ENCODE measurements at places on chromosomes 5 and 9.

- no peak for DNase-seq
Observed at GRCh38 chr9:38018958-38019602, 49.9 kb downstream of the SHB start.

GRCh38 chr5:10563110-10563944 lies 543 bp upstream of the ANKRD33B start:
- DNase-seq, result peak; percentile 34

DNA sequence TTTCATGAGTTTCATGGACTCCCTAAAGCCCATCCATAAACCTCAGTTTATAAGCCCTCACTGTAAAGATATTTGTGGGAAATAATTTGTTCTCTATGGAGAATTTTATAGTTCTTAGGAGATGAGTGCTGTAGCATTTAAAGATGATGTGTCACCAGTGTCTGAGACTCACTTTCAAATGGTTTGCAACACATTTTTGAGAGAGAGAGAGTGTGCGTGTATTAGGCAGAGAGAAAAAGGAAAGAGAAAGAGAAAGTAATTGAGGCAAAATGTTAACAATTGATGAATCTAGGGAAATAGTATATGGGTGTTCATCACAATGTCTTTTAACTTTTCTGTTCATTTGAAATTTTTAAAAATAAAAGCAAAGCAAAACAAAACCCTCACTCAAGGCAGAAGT lies 479.0 kb downstream of the ZSWIM6 start:
- no peak for DNase-seq

DNA sequence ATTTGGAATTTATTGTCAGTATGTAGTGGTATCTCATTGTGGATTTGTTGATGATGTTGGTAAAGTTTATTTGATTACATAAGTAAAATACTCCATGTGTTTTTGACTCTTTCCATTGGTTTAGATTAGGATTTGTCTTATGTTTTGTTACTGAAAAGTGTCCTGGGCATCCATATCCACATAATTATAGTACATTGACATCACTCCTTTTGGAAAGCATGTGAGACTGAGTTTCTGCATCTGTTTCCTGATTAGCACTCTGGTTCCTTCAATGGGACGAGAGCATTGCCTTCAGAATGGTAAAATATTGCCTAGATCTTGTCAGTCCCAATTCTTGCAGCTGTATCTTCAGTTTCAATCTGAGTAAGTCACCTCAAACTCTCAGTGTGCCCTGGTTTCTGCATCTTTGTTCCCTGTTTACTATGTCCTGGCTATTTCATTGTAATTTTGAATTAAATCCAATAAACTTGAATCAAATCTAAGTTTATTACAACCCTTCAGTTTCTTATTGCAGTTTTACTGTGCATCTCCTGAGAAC lies 128.1 kb downstream of the FBXO38 start:
- DNase-seq, result no peak

- no peak for DNase-seq
Observed at GRCh38 chr5:41772785-41773442, 97.3 kb downstream of the OXCT1 start.

DNA sequence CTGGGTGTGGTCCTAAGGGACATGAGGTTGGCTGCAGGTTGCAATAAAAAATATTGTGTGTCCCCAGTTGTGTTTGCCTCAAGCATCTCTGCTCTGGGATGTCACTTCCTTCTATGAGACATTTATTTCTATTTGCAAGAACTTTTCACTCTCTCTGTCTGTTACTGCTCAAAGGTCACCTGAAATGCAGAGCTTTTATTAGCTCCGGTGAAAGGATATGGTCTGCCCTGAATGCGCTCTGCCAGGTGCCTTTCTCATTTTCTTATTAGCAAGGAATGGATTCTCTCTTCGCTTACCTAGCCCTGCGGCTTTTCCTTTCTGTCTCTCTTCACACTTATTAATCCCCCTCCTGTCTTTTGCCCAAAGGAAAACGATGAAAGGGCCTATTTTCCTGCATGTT lies 526.1 kb downstream of the TMEM38B start:
- no peak for DNase-seq

DNA sequence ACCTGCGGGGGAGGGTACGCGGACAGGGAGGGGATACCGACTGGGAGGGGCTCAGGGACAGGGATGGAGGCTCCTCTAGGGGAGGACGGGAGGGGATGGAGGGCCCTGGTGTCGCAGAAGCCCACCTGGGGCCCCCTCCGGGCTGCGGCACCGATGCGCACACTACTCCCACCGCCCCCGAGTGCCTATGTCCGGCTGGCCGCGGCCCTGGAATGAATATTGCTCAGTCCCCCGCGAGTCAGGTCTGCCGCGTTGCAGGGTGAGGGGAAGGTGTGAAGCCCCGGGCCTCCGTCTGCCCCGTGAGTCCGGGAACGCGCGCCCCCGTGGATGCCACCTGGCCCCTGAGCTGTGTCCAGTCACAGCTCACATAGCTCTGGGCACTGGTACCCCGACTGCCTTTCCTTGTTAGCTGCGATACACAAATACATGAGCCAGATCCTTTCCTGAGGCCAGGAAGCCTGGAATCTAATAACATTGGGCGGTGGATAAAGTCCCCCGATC lies 44.5 kb upstream of the PRSS3 start:
- no peak for DNase-seq

DNA sequence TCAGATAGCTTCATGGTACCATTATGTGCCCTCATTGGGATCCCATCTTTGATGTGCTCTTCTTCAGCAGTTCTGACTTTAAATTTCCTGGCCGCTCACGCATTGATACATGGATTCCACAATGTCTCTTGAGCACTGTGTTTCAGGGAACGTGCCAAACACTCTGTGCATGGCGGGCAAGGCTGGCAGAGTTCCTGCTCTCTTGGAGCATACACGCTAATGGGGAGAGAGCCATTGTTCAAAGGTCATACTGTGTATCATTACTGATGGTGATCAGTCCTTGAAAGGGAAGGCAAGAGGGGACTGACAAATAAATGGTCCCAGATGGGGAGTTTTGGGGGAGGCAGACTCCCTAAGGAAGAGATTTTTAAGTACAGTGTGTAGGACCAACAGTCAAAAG lies 52.3 kb downstream of the AMBP start:
- no peak for DNase-seq

DNA sequence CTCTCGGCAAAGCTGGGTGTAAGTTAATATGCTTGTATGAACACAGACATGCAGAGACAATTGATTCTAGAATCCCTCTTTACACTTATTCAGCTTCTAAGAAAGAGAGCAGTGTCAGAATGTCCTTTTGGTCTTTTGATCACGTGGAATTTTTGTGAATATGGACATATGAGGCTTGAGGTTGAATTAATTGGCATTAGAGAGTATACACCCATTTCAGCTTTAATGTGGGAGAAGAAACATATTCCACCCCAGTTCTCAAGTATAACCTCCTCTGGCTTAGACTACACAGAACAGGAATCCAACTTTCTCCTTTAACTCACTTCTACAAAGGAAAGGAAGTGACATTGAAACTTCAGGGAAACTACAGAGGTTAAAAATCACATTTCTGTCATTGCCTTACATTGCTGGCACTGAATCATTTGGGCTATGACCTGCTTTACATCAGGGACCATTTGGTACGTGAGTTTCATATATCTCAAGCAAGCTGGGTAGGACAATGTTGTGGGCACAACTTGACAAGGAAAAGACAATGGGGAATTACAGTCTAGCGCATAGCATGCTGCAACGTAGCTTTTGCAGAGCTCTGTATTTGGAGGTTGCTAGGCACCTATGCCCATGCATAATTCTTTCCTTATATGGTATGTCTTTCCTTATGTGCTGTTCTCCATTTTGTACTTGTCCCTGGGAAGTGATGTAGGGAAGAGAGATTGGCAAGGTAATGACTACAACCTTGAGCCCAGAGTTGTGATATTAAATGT lies 19.5 kb downstream of the DAB2 start:
- no peak for DNase-seq

DNA sequence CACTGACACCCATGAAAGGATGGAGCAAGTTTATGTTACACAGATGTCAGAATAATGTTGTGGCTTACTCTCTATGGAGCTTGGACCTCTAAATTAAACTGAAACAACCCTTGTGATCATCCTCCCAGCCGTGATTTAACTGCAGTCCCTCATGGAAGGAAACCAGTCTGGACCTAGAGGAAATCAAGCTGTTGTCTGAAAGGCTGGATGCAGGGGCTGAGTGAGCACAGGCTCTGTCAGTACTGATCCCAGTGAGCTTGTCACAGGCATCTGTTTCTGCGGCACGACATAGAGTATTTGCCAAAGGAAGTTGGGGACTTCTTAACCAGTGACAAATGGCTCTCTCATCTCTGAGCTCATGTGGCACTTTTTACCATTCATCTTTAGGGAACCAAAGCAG lies 282.9 kb upstream of the MAP3K1 start:
- no peak for DNase-seq

- DNase-seq, result no peak
Observed at GRCh38 chr9:104974053-104974962, 46.4 kb upstream of the ABCA1 start.

DNA sequence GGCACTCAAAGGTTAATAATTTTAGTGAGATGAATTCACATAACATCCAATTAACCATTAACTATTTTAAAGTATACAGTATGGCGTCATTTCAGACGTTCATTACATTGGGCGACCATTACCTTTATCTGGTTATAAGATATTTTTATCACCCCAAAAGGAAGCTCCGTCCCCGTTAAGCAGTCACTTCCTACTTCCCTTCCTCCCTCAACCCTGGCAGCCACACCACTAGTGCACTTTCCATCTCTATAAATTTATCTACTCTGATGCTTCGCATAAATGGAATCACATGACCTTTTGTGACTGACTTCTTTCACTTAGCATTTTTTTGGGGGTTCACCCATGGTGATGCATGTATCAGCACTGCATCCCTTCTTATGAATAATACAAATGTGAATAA lies 168.3 kb upstream of the PUM3 start:
- DNase-seq, result no peak

DNA sequence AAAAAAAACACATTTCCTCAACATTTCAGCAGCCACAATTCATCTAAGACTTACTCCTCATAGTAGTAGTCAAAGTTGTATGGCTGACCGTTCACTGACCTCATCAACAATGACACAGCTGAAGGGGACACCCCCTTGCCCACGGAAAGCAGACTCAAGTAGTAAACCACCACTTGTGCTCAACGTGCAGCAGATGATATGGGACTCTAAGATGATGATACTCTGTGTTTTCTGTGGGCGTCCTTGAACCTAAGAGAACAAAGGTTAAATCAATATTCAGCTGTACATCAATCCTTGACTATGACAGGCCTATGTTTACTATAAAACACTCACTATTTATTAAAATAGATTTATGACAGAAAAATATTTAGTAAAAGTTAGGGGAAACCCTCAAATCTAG lies 71.6 kb downstream of the SETX start:
- no peak for DNase-seq

- peak; percentile 68 for DNase-seq
Observed at GRCh38 chr9:89422151-89422975, 75.5 kb downstream of the SEMA4D start.

GRCh38 chr5:62299600-62299999 lies 6.4 kb upstream of the KIF2A start:
- DNase-seq, result no peak

GRCh38 chr5:821504-821903 lies 29.3 kb downstream of the ZDHHC11 start:
- no peak for DNase-seq

GRCh38 chr5:142095651-142096330 lies 12.8 kb upstream of the NDFIP1 start:
- peak; percentile 56 for DNase-seq

- no peak for DNase-seq
Observed at GRCh38 chr5:150318613-150319483, 16.1 kb upstream of the ARSI start.

GRCh38 chr5:179427032-179427675 lies 81.9 kb upstream of the ADAMTS2 start:
- no peak for DNase-seq

DNA sequence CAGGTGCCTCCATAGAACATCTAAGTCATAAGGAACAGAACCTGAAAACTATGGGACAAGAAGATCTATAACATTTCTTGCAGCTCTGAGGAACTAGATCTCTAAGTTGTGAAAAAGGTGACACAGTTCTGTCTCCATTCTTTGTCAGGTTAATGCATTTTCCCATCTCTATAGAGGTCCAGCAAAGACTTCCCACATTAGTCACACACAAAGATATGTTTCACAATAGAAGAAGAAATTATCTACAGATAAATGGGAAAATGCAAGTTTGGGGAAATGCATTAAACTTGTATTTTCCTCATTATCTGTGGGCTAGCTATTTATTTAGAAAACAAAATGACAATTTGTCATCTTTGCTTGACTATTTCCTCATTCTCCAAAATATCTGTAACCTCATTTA lies 458.6 kb upstream of the PAPPA start:
- no peak for DNase-seq

DNA sequence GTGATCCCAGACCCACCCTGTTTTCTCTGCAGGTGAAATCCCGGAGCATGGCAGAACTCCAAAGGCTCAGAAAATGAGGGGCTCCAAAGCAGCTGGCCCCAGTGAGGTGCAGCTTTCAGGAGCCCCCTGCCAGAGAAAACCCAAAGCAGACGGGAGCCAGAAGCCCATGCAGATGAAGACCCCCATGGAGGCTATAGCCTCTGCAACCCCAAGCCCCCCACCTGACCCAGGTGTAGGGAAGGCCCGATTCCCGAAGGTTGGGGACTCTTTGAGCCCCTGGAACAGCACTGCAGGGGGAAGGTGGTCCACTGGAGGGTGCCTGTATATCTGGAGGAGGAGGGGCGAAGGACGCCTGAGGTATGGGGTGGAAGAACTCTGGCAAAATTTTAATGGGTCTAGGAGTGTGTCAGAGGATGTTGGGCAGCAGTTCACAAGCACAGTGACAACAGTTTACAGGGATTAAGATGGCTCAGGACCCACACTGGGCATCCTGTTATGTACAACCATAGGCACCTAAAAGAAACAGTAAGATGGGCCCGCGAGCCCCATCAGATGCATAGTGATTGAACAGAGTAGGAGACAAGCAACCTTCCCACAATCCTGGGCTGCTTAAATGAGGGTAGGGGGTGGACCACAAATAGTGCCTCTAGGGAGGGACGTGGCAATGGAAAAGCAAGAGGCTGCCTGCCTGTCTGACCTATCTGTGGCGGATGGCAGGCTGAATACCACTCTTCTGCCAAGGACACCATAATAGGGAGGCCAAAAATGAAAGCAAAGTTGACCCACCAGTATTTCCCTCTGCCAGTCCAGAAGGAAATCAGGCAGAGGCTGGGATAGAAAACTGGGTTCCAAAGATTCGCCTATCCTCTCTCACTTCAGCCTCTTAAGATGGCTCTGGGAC lies 16.4 kb upstream of the ANXA6 start:
- DNase-seq, result no peak

- DNase-seq, result no peak
Observed at GRCh38 chr9:99660191-99660636, 161.5 kb upstream of the NR4A3 start.

GRCh38 chr9:23821375-23822181 lies 4.5 kb downstream of the ELAVL2 start:
- DNase-seq, result no peak

DNA sequence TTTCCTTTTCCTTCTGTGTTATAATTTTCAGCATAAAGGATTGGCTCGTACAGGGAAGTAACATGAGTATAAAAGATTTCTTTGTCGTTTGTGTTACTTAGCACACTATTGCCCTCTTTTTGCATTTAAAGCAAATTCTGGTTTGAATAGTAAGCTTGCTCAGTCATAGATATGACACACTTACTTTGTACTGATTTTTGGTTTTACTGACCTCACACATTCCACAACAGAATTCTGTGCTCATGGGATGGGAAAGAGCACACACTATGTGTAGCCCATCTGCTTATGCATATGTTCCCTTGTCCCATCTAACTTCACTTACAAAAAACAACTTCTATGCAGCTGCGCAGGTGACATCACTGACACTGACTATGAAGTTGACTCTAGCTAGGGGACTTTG lies 111.9 kb upstream of the MTAP start:
- no peak for DNase-seq

- no peak for DNase-seq
Observed at GRCh38 chr5:31911291-31912265, 262.5 kb downstream of the GOLPH3 start.
